H54 (cell line): ENCODE measurements at places on chromosomes 11 and 22.

DNA sequence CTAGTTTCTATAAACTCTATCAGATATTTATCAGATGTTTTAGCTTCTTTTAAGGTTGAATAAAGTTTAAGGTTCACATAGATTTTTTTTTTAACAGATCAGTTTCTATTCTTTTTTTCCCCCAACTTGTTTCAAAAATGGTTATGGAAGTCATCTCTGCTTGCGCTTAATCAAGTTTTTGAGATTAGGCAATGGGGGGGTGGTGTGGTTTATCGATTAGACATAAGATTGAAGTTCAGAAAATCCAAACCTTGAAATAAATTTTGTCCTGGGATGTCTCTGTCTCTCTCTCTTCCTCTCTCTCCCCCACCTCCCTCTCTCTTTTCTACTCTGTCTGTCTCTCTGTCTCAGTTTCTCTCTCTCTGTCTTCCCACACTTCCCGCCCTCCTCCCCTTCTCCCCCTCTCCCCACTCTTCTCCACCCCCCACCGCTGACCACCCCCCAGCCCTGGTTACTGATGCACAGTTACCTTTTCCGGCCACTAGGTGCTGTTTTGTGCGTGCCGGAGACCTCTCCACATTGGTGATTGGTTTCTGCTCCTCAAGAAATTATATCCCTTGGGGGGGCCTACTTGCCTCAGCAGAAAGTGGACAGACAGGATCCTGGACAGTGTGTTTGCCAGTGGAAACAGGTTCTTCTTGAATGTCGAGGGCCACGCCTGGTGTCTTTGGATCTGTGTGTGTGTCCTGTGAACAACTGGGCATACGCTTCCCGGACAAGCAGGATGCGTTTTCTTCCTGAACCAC is 29.7 kb upstream of the ANO1 start:
- no peak for DNase-seq

GRCh38 chr11:83933008-83933407 is 646.8 kb upstream of the CCDC90B start:
- no peak for DNase-seq

DNA sequence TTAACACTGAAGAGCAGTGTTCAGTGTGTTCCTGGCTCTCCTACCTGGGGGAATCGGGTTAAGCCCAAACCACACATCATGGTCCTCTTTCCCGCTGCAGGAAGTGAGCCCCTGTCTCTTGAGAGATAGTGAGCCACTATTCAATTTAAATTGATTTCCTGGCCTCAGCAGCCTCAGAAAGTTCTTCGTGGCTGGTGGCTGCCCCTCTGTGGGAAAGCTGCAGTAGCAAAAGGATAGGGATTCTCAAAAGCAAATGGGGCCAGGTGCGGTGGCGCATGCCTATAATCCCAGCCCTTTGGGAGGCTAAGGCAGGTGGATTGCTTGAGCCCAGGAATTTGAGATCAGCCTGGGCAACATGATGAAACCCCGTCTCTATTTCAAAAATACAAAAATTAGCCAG is 49.1 kb upstream of the CD5 start:
- no peak for DNase-seq

- no peak for DNase-seq
These were observed 337.8 kb downstream of the MIAT start for GRCh38 chr22:26995235-26995634.

DNA sequence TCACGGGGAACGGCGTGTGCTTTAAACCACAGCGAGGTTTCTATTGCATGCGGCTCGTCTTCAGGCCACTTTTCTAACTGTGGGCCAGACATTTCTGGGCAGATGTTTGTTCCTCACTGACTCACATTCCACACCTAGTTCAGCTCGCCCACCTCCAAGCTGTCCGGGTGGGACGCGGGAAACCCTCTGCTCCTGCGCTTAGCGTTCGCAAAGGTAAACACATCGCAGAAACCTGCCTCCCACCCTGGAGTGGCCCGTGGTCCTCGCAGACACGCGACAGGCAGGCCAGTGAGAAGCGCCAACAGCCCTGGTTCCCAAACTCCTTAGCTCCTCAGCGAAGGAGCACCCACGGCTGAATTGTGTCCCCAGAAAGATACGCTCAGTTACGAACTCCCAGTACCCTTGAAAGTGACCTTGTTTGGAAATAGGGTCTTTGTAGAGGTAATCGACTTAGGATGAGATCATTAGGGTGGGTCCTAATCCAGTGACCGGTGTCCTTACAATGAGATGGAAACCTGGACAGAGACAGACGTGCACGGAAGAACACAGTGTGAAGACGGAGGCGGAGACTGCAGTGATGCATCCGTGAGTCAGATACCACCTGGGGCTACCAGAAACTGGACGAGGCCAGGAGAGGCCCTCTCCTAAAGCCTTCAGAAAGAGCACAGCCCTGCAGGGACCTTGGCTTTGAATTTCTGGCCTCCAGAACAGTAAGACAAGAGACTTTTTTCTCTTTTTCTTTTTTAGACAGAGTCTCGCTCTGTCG is 82.7 kb downstream of the CELSR1 start:
- DNase-seq: peak; percentile 61

GRCh38 chr11:65502555-65503367 is 3.9 kb downstream of the MALAT1 start:
- no peak for DNase-seq

- no peak for DNase-seq
These were observed 684.0 kb downstream of the NELL1 start for GRCh38 chr11:21353425-21353824.

- DNase-seq: no peak
These were observed 40.0 kb downstream of the TECTA start for GRCh38 chr11:121141066-121141465.

GRCh38 chr11:91835051-91835560 is 389.5 kb upstream of the FAT3 start:
- no peak for DNase-seq

DNA sequence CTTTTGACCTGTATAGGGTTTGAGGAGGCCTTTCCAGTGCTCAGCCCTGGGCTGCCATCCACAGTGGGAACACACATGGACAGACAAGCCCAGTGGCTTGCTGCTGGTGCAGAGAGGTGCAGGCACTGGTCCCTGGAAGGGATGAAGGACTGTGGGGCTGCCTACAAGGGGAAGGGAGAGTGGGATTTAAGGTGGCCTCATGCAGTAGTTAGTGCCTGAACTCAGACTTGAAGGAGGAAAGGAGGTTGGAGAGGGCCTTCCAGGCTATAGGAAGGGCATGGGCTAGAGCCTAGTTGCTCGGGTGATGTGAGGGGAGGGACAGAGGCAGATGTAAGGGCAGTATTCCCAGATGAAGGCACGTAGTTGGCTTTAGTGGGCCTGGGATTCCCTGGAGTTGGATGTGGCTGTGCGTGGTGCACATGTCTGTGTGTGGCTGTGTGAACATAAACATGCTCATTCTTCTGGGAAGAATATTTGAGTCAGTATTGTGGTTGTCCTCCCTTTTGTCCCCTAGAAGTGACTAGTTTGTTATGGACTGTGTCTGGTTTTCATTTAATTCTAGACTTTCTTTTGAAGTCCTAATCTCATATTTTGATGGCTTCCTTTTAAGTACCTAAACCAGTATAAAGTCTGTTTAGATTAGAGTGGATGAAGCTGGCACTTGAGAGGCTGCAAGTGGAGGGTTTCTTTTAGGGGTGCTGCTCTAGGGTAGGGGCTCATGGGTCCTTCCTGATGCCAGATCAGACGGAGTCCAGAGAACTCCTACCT is 18.4 kb downstream of the YDJC start:
- no peak for DNase-seq

GRCh38 chr11:102406099-102406498 is 46.5 kb downstream of the TMEM123 start:
- DNase-seq: no peak

GRCh38 chr11:102309621-102310541 is 7.4 kb upstream of the BIRC3 start:
- DNase-seq: no peak

GRCh38 chr22:33682927-33683326 is 237.3 kb downstream of the LARGE1 start:
- no peak for DNase-seq

- DNase-seq: no peak
These were observed 68.2 kb downstream of the EMSY start for GRCh38 chr11:76512851-76513653.

DNA sequence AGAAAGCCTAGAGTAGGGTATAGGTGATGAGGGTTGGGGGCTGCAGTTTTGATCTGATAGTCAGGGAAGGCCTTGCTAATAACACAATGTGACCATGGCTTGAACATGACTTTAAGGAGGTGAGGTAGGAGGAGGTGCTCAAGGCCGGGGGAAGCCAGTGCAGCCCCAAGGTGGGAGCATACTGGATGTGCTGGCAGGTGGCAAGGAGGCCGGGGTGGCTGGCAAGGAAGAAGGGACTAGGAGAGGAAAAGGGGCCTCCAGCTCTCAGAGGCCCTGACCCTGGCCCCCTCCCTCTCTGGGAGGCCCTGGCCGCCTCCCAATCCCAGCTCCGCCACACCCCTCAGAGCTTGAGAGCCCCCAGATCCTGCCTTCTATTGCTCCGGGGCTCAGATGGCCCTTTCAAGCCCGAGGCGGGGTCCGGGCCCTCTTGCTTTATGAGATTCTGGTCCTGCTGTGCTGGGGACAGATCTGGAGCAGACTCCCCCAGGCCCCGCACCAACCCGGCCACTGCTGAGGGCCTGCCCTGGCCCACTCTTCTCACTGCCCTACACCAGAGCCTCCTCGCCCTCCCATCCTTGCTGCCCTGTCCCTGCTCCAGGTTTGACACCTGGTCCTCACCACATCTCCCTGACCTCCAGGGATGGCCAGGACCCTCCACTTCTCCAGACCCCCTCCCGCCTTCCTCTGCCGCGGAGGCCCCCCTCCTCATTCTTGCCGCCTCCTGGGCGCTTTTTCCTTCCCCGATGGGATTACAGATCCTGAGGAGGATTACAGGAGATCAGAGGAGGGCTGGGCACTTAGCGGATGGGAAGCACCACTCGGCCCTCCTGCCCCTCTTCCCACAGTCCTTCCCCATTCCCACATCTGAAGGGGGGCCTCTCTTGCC is 1.8 kb downstream of the PITPNM1 start:
- DNase-seq: no peak

- no peak for DNase-seq
These were observed 5.7 kb downstream of the PPARA start for GRCh38 chr22:46156031-46156430.
